RPMI7951 (cell line): ENCODE measurements at places on chromosomes 7 and 10.

GRCh38 chr7:17952387-17952786 lies 12.1 kb upstream of the SNX13 start:
- DNase-seq, result no peak

GRCh38 chr10:80413271-80413996 lies 5.1 kb downstream of the PRXL2A start:
- DNase-seq, result peak; percentile 91

DNA sequence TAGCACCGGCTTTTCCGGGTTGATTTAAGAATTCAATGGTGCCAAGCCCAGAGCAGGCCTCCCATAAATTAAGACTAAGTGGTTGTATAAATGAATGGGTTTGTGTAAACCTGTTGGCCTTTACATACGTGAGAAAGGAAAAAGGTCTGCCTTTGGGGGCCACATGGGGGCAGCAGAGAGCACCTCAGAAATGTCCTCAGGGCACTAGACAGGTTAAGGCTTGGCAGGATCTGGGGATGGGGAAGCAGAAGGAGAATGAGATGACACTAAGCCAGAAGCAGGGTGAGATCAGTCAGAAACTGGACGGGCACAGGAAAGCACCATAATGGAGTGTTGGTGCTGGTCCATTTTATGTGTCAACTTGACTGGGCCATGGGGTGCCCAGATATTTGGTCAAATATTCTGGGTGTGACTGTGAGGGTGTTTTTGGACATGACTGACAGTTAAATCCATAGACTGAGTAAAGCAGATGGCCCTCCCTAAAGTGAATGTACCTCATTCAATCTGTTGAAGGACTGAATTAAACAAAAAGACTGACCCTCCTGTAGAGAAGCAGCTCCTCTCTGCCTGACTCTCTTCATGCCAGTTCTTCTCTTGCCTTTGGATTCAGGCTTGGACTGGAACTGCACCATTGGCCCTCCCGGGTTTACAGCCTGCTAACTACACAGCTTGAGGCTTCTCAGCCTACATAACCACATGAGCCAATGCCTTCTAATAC lies 58.9 kb downstream of the FRMPD2 start:
- DNase-seq, result peak; percentile 37

GRCh38 chr10:26571655-26572054 lies 125.8 kb upstream of the PDSS1 start:
- DNase-seq, result no peak

- DNase-seq, result peak; percentile 16
Measured at GRCh38 chr7:10315881-10316280, 657.8 kb upstream of the PHF14 start.

- DNase-seq, result no peak
Measured at GRCh38 chr10:89003344-89003743, 12.7 kb downstream of the FAS start.

- peak; percentile 98 for DNase-seq
Measured at GRCh38 chr7:73850781-73851207, 8.5 kb upstream of the METTL27 start.

- DNase-seq, result no peak
Measured at GRCh38 chr10:63446716-63447440, 18.9 kb downstream of the JMJD1C start.

DNA sequence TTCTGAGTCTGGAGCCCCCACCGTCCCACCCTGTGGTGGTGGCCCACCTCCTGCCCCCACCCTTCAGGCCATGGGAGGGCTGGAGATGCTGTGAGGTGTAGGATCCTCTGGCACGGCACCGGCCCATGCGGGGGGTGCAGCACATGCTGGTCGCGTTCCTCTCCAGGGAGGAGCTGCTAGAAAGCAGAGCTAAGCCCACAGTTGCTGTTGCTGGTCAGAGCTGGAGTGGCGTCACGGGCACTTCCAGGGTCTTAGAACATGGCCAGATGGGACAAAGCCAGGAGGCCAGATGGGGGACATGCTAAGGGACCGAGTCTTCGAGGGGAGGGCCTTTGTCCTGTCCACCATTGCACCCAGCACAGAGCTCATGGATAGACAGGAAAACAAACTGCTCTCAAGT lies 21.6 kb downstream of the AGAP3 start:
- DNase-seq, result no peak

DNA sequence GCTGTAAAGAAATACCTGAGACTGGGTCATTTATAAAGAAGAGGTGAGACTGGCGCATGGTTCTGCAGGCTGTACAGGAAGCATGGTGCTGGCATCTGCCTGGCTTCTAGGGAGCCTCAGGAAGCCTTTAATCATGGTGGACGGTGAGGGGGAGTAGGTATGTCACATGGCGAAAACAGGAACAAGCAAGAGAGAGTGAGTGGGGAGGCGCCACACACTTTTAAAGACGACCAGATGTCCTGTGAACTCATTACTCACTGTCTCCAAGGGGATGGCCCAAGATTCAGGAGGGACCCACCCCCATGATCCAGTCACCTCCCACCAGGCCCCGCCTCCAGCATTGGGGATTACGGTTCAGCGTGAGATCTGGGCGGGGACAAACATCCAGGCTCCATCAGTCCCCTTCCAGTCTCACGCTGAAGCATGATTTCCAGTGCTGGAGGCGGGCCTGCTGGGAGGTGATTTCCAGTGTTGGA lies 3.2 kb downstream of the ZNF316 start:
- peak; percentile 32 for DNase-seq

- no peak for DNase-seq
Measured at GRCh38 chr10:10956681-10957542, 60.8 kb upstream of the CELF2 start.

DNA sequence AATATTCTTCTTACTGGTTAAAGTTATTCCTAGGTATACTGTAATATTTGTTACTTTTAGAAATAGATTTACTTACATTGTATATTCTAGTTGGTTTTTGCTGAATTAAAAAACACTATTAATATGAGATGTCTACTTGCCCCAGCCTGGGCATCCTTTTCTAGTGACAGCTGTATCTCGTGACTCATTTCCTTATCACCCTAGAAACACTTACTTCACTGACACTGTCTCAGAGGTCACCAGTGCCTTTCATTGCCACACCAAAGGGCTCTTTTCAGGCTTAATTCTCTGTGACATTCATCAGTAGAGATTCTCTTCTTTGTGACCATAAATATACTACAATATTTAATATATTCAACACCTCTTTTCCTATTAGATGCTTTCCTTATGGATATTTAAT lies 194.7 kb downstream of the GALNT17 start:
- DNase-seq, result no peak

DNA sequence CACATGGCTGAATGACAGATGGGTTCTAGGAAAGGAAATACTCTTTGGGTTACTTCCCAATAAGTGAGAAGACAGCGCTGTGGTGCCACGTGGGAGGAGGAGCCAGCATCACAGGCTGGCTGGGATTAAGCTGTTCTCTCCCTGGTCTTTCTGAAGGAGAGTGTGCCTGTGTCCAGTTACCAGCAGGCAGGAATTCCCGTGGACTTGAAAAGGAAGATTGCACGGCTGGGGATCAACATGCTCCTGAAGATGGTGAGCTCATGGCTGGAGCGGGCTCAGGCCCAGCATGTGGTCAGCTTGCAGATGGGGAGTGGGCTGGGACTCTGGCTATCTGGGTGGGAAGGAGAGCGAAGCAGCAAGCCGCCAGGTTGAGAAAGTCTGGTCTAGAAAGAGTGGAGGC lies 8.1 kb downstream of the ADCK2 start:
- DNase-seq, result no peak

GRCh38 chr10:68598978-68599770 lies 39.0 kb downstream of the TET1 start:
- DNase-seq, result peak; percentile 57

GRCh38 chr10:74394416-74394969 lies 243.5 kb downstream of the ADK start:
- no peak for DNase-seq

DNA sequence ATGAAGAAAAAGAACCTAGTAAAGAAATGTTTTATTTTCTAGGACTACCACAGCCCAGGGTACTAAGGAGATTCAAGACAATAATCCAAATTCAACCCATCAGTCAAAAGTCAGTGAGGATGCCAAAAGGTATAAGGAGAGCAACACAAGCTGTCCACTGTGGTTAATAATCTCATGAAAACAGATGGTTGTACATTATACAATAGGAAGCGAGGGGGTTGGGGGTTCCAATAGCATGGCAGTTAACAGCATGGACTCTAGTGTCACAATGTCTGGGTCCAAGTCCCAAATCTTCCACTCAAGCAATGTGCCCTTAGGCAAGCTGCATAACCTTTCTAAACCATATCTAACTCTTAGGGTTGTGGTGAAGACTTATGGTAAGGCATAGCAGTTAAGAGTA lies 35.1 kb downstream of the BRAF start:
- DNase-seq, result peak; percentile 7
